HCT116 (cell line): ENCODE measurements at places on chromosomes 6 and 20. TPM values are rescaled to one million over a fixed set of nuclear protein-coding genes. Genes with fewer than 3 reads are reported as not detected.

DNA sequence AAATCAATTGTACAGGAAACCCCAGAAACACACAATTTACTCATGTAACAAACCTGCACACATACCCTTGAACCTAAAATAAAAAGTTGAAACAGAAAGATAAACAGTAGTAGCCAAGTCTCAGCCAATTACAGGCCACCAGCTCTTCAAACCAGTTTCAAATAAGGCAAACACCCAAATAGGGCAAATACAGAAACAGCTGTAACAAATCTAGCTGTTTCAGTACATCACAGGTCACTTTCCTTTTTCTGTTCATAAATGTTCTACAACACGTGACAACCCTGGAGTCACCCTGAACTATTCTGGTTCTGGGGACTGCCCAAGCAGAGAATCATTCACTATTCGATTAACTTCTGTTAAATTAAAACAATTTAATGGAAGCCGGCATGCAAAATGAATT is 329.0 kb downstream of the GJA1 start:
- no peak for DNase-seq

The DNAH8 gene
- total RNA-seq, result not detected

The FAM110A gene
- 26.4 TPM for total RNA-seq

DNA sequence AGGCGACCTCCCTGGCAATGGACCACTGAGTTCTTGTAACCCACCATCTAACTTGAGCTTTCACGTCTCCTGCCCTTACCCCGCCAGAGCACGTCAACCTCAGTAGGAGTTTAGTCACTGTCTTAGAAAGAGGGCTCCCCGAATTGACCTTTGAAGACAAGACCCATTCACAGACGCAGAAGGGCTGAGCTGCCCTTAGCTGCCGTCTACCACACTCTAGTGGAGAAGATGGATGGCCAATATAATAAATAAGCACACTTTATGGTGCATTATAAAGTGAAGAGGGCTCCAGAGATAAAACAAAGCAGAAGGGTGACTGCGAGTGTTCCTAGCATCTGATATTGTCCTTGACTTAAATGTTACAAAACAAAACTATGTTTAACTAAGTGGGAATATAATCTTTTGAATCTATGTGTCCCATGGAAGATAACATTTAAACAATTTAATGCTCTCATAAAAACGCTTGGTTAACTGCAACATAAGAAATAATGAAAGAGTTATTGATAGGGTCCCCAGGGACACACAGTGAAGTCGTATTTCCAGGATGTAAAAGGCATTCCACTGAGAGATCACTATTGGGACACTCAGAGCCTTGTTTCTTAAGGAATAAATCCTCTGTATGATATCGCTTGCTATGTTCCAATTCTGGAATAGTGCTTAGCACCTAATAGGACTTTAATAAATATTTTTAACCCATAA is 261.1 kb downstream of the THBS2 start:
- DNase-seq, result no peak

The CD164 gene
- 171 TPM for total RNA-seq

The ZNF391 gene
- total RNA-seq, result 1.1 TPM

The COL21A1 gene
- not detected for total RNA-seq

The RAB44 gene
- 0.05 TPM for total RNA-seq

The PTGIS gene
- total RNA-seq, result 0.25 TPM

- DNase-seq, result no peak
Observed at GRCh38 chr20:23687986-23688385, 852 bp downstream of the CST4 start.

DNA sequence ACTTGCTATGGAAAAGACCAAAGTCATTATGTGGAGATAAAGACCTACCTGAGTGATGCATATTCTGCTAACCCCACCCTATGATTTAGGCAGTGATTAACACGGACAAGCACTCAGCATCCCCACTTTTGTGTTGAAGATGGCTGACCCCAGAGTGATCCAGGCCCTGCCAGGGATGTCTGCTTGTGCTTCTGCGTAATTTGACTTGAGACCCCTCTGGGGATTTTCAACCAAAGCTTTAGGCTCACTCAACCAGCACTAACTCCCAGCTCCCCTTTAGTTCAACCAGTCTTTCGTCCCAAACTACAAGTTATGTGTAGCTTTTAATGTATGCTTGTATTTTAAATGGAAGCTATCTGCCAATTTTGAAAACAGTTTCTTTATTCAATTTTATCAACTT is 538.0 kb upstream of the ID4 start:
- no peak for DNase-seq

DNA sequence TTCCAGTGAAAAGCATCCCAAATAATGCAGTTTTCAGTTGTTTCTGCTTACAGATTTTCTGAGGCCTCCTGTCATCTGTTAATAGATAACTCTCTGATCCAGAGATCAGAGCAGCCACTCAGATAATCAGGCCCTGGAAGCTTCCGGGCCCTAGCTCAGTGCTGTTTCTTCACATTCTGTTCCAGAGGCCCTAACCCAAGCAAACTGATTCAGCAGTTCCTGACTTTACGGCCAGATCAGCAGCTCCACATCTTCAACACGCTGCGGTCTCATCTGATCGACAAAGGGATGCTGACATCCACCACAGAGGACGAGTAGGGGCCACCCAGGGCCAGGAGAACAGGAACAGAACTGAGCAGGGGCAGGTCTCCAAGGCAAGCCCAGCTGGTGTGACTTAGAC is 63.1 kb downstream of the CDS2 start:
- DNase-seq, result no peak

The BYSL gene
- total RNA-seq, result 55.7 TPM

The MMP24 gene
- total RNA-seq, result not detected

- no peak for DNase-seq
Observed at GRCh38 chr6:109153752-109154151, 58.4 kb downstream of the CEP57L1 start.

The TNFRSF21 gene
- 48.3 TPM for total RNA-seq

- peak; percentile 68 for DNase-seq
Observed at GRCh38 chr6:130178692-130179091, 44.1 kb downstream of the SAMD3 start.

DNA sequence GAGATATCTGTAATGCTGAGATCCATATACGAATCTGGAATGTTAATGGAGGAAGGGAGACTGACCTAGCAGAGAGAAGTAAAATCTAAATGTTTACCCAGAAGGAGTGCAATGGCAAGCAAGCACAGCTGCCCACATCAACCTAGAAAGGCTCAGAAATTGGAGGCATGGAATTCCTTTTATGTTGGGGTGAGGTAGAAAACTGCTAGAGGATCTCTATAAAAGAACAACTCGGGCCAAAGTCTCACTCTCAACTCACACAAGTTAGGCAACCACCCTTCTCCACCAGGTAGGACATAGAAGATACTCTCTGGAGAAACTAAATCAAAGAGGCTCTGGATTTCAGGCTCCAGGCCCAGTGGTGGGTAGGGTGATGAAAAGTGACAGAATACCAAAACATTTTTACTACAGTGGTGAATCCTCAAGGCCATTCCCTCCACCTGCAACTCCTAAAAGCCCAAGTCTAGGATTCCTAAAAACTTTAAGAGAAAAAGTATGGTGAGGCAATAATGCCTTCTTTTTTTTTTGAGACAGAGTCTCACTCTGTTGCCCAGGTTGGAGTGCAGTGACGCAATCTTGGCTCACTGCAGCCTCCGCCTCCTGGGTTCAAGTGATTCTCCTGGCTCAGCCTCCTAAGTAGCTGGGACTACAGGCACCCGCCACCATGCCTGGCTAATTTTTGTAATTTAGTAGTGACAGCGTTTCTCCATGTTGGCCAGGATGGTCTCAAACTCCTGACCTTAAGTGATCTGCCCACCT is 9.5 kb upstream of the ADGRG6 start:
- DNase-seq, result no peak

The TMEM170B gene
- total RNA-seq, result 1.0 TPM

The TMEM217 gene
- total RNA-seq, result 0.98 TPM

The STX11 gene
- total RNA-seq, result 0.69 TPM

DNA sequence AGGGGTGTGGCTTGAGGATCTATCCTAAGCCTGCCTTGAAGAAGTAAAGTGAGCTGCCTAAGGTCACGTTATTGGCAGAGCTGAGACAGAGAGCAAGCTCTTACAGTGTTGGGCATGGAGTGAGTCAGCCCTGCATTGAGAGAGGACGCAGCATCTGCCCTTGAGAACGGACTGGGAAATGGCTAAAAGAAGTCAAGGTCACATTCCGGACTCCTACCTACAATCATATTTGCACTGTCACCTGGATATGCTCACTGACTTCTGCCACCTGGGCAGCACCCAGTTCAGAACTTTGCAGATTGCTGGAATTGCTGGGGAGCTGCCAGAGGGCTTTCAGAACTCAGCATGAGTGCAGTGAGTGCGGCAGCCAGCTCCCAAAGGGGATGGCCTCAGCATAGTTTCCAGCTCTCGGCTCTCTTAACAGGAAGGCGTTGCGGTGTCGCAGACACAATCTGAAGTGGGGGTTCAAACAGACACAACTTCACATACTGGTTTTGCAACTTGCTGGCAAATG is 199.3 kb upstream of the SGK1 start:
- no peak for DNase-seq

- no peak for DNase-seq
Observed at GRCh38 chr6:8375916-8376315, 59.4 kb downstream of the SLC35B3 start.

DNA sequence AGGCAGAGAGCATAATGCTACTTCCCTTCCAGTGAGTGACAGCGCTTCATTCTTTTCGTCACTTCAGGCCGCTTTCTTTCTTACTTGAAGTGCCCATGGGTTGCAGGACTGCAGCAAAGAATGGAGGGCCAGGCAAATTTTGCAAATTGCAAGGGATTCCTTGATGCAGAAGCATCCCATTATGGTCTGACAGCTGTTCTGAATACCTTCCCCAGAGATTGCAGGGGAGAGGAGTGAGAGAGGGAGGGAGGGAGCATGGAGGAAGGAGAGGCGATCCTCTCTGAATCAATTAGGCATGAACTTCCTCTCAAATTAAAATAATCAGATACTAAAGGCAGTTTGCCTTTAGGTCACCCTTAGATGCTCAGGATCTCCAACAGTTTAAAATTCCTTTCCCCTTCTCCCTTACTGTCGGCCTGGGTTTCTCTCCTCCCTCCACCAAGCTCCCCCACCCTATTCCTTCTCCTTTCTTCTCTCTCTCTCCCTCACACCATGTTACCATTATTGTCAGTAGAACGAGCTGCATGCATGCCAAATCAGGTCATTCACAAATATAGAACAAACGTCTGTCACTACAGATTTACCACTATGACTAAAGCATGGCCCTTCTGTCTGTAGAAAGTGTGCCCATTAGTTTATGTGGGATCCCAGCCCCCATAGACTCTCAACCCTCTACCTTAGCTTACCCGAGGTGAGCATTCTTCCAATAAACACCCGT is 289.2 kb downstream of the CD83 start:
- DNase-seq, result no peak

GRCh38 chr6:78513856-78514255 is 353.5 kb upstream of the IRAK1BP1 start:
- DNase-seq, result peak; percentile 34

DNA sequence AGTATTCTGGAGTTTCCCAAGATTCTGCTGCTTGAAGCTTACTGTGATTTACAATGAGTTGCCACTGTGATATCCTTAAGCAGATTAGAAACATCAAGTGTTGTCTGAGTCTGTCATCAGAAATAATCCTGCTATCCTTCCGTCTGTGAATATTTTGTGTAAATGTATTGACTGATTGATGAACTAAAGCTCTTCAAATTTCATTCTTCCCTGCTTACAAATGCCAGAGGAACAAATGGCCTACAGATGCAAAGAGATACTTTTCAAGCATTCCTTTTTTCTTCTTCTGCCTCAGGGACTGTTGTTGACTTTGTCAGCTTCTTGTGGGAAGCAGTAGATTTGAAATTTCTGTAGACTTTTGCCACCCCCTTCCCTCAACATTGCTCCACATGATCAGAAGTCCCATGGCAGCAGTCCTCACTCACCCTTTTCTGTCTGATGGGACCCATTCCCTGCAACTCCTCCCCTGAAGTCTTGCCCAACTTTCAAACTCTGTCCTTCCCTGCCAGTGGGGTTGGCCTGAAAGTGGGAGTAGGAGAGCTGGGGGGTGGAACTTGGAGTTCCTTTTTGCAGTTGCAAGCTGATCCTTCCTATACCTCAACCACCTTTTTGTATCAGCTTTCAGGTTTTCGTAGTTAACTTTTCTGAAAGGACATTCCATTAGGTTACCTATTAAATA is 38.5 kb upstream of the MLIP start:
- no peak for DNase-seq

The APOM gene
- 2.2 TPM for total RNA-seq

DNA sequence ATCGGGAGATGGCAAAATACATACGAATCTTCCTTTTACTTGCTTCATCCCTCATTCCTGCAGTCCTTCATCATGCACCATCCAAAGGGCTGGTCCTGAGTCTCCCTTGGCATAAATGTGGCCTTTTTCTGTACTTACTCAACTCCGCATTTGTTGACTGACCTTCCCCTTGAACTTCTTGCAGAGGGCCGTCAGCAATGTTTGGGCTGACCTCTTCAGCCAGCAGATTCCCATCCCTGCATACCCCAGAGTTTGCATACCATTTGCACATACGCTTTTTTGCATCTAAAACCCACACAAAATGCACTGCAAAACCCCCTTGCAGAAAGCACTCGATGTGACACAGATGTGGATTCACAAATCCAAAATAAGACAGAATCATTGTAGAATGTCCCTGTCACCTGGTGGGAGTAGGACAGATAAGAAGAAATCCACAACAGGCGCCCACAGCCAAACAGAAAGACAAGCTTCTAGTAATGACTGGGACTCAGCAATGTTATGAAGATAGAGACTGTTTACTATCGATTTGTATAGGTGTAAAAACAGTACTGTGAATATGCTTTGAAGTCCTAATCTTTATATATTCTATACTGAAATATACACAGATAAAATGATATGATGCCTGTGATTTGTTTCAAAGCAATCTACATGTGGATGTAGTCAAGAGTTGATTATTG is 45.8 kb downstream of the TBC1D7 start:
- DNase-seq, result no peak

GRCh38 chr20:33310327-33310899 is 27.4 kb downstream of the BPIFB1 start:
- no peak for DNase-seq

GRCh38 chr6:110357664-110358552 is at the start of gene METTL24:
Gene METTL24 (minus strand): TSS chr6:110358349. CDS start chr6:110358272, 77 bp downstream.
- no peak for DNase-seq

The FOXF2 gene
- not detected for total RNA-seq
